ENCODE measurements at places on chromosomes 1 and 21. TPM values are rescaled to one million over a fixed set of nuclear protein-coding genes. Genes with fewer than 3 reads are reported as not detected.

OR2L13 gene
- not detected for total RNA-seq

ADPRS gene
- 65.4 TPM for total RNA-seq

CRABP2 gene
- total RNA-seq, result 62.8 TPM

USH2A gene
- 0.16 TPM for total RNA-seq

DNA sequence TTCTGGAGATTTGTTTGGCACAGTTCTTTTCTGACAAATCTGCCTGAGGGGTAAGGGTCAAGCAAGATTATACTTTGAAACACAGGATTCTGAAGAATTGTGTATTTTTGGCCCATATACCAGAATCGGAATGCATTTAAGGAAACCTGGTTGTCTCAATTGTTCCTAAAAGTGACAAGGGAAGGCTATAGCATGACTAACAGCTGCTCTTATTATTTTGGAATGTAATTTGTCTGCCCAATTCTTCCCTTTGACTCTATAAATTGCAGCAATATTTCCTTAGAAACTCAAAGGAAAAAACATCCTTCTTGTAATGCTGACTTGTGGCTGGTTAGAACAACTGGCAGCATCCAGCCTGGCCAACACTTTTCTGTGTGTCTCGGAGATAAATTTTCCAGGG is 15.8 kb upstream of the VCAM1 start:
- DNase-seq, result no peak

GRCh38 chr1:10340930-10341590 is 57.8 kb upstream of the PGD start:
- no peak for DNase-seq

DNA sequence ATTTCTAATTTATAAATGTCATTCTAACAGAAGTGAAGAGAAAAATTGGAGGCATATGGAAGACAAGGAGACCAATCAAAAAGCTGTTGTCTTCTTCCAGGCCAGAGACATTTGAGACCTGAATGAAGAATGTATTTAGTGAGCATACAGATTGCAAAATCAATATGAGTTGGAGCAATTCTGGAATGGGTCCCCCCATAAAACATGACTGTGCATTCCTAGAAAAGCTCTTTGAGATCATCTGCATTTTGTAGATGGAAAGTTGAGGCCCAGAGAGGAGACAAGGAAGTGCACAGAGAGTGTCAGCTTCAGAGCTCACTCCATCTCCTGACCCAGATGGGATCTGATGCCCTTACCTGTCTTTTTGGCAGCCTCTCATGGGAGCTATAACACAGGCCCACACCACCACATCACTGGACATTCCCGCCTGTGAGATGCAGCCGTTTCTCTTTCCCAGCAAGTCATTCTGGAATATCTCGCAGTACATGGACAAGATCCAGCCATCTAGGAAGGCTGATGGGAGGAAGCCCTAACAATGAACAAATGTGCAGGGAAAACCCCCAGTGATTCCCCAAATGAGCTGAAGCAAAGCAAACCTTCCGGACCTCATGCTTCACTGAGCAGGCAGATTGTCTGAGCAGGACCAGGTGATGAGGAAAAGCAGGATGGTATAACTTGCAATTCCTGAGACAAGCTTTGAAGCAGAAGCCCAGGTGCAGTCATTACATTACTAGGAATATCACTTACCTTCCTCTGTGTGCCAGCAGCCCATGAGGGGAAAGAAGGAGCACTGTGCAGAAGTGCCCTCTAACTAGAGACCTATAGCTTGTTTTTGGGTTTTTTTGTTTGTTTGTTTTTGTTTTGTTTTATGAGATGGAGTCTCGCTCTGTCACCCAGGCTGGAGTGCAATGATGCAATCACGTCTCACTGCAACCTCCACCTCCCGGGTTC is 445.6 kb downstream of the PLPP3 start:
- no peak for DNase-seq

DNA sequence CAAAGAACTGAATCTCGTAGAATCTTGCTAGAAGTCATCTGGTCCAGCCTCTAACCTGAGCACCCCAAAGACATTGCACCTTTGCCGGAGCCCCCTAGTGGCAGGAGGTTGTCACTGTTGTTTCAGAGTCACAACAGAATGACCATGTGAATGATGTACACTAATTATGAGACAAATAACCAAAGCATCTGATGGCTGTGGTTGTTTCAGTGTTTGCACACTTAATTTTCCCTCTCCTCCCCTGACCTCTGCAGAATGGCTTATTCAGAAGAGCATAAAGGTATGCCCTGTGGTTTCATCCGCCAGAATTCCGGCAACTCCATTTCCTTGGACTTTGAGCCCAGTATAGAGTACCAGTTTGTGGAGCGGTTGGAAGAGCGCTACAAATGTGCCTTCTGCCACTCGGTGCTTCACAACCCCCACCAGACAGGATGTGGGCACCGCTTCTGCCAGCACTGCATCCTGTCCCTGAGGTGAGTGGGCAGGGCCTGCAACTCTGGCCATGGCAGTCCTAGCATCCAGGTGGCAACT is 26.4 kb downstream of the TRAF5 start:
- DNase-seq, result peak; percentile 34

GRCh38 chr1:50976890-50977574 is 7.0 kb downstream of the CDKN2C start:
- peak; percentile 56 for DNase-seq

DNA sequence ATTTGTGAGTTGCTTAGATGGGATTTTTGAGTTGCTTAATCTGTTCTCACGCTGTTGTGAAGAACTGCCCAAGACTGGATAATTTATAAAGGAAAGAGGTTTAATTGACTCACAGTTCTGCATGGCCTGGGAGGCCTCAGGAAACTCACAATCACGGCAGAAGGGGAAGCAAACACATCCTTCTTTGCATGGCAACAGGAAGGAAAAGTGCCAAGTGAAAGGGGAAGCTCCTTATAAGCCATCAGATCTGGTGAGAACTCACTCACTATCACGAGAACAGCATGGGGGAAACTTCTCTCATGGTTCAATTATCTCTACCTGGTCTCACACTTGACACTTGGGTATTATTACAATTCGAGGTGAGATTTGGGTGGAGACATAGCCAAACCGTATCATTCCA is 10.3 kb downstream of the CLIC6 start:
- no peak for DNase-seq

All from MG63 (cell line).